NCI-H1092 treated with DMSO at 0.1 percent for 48 hours (cell line): ENCODE measurements at places on chromosomes 13 and 19.
A peak's percentile ranks its signal among the peaks of the same experiment; 100 is the strongest.

GRCh38 chr13:73603646-73604045 is 530.6 kb downstream of the KLF12 start:
- no peak for DNase-seq

DNA sequence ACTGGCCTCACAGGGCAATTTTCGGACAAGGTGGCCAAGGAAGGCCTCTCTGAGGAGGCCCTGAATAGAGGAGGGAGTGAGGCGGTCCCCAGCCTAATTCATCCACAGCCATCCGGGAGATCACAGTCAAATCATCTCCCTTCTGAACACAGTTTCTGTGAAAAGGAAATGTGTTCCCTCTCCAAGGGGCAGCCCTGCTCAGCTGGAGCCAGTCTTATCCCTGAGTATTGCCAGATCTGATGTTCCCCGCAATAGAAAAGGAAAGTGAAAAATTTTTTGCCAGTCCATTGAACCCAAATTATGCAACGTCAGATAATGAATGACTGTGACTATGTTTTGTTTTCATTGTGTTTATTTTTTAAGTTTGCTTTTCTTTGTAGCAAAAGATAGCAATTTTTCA is 125.9 kb downstream of the SIPA1L3 start:
- no peak for DNase-seq

- DNase-seq, result no peak
Measured at GRCh38 chr19:46317339-46317738, 20.5 kb downstream of the HIF3A start.

DNA sequence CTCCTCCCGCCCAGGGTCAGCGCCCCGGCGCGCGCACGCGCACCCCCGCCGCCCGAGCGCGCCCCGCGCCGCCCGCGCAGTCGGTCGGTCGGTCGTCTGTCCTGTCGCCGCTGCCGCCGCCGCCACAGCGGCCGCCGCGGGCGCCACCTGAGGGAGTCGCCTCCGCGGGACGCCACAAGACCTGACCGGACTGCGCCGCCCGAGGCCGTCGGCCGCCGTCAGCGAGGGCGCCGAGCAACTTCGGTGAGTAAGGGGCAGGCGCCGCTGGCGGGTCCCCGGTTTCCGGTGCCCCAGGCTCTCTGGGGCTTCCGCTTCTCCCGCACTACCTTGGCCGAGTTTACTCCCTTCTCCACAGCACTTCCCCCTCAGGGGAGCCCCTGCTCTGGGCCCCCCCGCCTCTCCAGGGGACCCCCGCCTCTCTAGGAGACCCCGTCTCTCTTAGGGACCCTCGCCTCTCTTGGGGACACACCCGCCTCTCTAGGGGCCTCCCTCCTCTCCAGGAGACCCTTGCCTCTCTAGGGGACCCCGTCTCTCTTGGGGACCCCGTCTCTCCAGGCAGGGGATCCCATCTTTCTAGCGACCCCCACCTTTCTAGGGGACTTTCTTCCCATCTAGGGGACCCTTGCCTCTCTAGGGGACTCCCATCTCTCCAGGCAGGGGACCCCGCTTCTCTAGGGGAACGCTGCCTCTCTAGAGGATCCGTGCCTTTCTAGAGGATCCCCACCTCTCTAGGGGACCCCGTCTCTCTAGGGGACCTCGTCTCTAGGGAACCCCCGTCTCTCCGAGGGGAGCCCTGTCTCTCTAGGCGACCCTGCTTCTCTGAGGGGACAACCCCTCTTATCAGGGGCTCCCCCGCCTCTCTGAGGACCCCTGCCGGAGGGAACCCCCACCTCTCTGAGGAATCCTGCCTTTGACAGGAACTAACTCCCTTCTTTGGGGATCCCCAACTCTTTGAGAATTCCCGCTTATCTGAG is 19.3 kb upstream of the GATAD2A start:
- no peak for DNase-seq

- peak; percentile 99 for DNase-seq
Measured at GRCh38 chr13:25686831-25687470, 315.2 kb downstream of the ATP8A2 start.

GRCh38 chr13:110116072-110116487 is 190.9 kb downstream of the COL4A1 start:
- no peak for DNase-seq

DNA sequence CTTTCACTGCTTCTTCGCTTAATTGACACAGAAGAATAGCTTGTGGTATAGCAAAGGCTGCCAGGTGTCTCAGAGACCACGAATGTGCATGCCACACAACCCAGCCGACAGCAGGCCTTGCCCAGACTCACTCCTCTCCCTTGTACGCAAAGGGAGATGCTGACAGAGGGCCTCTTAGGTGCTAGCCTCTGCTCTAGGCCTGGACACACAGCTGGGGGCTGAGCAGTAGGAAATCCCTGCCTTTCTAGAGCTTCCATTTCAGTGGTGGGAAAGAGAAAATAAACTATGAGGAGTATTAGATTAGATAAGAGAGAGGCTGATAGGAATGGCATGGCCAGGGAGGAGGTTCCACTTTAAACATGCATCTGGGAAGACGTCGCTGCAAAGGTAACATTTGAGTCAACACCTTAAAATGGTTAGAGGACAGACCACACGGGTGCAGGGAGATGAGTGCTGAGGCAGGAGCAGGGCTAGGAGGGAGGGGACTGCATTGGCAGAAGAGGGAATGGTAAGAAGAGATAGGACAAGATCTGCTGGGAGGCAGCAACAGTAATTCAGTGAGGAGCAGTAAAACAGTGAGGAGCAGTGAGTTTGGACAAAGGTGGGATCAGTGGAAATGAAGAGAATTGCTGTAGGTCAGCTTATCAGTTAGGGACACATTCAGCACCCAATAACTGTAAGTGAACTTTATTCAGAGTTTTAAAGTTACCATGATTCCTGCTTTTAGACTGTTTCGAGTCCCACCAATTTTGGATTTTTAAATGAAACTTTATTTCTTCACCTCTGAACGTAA is 100.0 kb downstream of the RNF17 start:
- DNase-seq, result no peak

DNA sequence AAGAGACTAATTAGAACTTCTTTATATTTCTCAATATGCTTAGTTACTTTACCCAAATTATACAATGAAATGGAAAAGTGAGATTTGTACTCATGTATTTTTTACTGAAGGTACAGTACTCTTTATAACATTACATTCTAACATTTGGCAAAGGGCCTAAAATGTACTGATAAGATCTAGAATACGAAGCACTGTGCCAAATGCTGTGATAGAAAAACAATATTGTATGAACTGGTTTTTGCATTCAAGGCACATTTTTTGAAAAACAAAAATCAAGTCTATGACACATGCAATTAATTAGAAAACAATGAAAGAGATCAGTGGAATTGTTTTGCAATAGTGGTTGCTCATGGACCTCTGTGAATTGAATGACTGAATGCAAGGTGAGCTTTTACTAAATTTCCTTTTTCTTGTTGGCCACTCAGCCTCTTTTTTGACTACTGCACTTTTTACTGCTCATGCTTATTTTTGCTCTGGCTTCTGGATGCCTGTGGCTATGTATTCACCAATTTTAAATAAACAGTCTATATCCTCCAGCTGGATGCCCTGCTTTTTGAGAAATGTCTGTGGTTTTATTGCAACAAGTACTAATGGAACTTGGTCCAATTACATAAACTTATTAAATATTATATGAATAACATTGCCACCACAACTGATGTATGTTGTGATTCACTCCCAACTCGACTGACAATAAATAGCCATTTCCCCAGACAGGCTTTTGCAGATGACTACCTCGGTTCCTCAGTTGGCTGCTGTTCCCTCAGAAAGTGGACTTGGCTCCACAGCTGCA is 41.4 kb upstream of the OBI1 start:
- no peak for DNase-seq

DNA sequence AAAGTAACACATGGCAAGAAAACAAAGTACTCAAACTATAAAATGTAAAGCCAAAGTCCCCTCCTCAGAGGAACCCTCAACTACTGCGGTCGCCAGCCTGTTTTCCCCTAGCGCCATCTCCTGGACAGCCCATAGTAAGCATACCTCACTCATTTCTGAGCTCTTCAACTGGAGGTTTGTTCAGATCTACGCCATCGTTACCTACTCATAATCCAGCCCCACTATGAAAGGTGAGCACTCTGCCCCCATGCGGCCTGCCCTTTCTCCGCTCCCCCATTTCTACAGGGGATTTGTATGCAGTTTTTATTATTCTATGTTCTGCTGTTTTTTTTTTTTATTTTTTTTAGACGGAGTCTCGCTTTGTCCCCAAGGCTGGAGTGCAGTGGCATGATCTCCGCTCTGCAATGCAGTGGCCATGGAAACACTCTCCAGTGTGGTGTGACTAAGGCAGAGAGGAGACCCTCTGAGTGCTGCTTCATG is 26.2 kb downstream of the OPA3 start:
- DNase-seq, result peak; percentile 6

- peak; percentile 23 for DNase-seq
Measured at GRCh38 chr13:20127562-20128458, 33.0 kb downstream of the GJA3 start.

DNA sequence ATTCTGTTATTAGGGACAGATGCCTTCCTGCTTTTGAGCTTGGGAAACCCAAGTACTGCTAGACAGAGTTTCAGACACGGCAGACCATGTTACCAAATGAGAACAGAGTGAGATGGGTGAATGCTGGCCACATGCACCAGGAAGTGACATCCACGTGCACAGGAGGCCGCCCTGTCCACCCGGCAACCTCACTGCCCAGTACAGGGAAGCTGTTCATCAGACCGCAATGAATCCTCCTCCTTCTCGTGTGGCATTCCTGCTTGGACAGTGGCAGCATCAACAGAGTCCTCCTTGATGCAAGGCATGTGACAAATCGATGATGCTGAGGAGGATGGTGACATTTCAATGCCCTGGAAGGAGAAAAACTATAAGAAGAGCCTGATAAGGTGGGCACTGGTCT is 191.0 kb upstream of the SOX1 start:
- no peak for DNase-seq

- DNase-seq, result no peak
Measured at GRCh38 chr13:48770372-48770771, 116.6 kb downstream of the CYSLTR2 start.

DNA sequence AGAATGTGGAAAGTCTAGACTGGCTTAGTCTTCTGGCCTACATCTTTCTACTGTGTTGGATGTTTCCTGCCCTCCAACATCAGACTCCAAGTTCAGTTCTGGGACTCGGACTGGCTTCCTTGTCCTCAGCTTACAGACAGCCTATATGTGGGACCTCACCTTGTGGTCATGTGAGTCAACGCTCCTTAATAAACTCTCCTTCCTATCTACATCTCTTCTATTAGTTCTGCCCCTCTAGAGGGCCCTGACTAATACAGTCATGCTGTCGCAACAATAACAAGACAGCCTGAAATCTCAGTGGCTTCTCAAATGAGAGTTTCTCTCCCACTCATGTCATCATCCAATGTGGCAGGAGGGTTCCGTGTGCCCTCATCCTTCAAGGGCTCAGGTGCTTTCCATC is 347.8 kb downstream of the MZT1 start:
- DNase-seq, result no peak

GRCh38 chr13:95050800-95051615 is 250.2 kb downstream of the ABCC4 start:
- DNase-seq, result no peak

GRCh38 chr13:86960876-86961275 is 710.3 kb upstream of the SLITRK5 start:
- DNase-seq, result no peak

DNA sequence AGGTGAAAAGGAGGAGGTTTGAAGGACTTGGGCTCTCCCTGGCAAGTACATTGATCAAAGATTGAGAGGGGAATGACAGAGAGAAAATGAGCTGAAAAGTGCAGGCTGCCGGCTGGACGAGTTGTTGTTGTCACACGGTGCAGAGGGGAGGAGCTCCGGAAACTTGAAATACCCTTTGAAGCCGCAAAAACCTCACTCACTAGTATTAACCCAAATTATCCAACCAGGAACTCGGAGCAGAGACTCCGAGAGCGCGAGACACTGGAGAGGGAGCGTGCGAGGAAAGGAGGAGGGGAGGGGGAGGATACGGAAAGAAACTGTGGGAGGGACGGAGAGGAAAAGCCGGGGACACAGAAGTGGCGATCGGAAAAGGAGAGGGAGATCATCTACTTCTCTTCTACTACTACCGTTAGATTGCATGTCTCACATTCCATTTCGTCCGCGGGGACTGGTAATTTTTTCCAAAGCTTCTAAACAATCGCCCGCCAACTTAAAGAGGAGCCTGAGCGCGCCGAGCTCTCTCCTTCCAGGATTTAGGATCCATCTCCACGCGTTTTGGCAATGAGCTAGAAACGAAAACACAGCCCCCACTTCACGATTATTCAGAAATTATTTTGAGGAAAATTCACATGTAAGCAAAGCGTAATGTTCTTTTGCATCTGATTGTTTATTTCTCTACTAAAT is at the start of gene DACH1:
DACH1 (minus strand) TSS at position 74 of the 684 bp plus-strand sequence.
- peak; percentile 87 for DNase-seq

- peak; percentile 79 for DNase-seq
Measured at GRCh38 chr19:7224209-7224686, 70.0 kb downstream of the INSR start.

GRCh38 chr19:34969721-34970120 is 5.7 kb upstream of the ZNF792 start:
- DNase-seq, result no peak

DNA sequence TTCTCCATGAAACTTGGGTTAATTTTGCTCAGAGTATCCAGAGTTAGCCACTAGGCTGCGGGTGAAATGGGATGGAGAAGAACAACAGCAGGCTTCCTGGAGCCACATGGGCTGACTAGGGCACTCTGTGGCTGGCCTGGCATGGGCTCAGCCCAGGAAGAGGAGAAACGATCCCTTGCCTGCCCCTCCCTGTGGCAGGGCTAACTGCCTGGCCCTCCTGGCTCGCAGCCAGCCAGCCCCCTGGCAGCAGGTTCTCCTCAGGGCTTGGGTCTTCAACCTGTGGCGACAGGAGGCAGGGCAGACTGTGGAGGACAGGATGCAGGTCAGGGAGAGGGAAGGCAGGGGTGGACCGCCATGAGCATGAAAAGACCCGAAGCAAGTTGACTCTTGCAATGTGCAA is 78.7 kb upstream of the GPR183 start:
- DNase-seq, result no peak

GRCh38 chr13:33303855-33304597 is 18.5 kb upstream of the STARD13 start:
- no peak for DNase-seq

DNA sequence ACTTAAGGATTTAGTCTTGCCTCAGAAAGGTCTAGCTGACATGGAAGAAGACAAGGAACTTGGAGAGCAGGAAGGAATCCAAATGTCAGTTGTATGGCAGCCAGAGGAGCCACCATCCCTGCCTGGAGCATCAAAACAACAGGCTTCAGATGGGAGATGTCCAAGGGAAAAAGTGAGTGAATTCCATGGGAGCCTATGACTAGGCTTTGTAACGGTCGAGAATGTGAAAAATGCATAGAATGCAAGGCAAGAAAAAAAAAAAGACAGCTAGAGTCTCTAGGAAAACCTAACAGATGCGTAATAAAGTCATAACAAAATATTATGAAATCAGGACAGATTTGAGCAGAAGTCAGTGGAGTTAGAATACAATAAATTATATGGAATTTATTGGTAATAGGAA is 183.7 kb upstream of the LSM14A start:
- DNase-seq, result no peak

DNA sequence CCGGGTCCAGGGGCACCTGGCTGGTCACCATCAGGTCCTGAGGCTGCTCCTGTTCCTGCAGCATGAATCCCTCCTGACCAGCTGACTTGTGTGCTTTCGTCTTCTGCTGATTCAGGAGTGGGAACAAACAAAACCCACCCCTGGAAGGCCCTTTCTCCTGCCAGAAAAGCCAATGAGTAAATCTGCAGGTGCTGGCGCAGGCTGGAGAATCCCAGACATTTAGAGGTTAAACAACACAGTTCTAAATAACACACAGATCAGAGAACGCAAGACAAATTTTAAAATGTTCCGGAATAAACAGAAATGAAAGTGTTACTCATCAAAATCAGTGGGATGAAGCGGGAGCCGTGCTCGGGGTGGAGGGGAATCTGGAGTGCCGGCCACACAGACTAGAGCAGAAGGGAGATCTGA is 60.6 kb upstream of the C13orf46 start:
- peak; percentile 68 for DNase-seq
